ENCODE measurements at places on chromosomes 2 and 18.

- no peak for DNase-seq
Observed at GRCh38 chr2:28606986-28607441, 111.2 kb downstream of the PLB1 start.

DNA sequence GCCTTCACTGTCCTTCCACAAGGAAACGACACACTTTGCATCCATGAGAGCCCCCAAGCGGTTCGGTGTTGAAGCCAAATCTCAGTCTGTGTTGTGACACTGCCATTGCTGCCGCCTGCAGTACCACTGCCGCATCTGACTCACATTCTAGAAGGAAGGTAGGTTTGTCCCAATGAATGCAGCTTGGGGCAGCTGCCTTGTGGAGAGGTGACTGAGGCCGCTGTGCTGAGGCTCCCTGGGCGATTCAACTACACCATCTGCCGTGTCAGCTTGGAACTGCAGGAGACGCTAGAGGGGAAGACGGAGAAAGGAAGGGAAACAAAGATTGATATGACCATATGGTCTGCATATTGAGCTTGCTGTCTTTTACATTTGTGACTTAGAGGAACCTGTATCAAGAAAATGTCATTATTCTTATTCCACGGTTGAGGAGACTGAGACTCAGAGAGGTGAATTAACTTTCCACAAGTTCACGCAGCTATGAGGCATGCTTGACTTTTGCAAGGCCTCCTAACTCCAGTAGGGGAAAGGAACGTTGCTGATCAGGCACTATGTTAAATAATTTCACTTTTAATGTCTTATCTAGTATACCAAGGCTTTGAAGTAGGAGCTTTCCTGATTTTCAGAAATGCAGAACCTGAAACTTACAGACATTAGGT lies 43.5 kb upstream of the LMAN1 start:
- DNase-seq = peak; percentile 56

GRCh38 chr18:49812286-49813068 lies 856 bp downstream of the ACAA2 start:
- no peak for DNase-seq

DNA sequence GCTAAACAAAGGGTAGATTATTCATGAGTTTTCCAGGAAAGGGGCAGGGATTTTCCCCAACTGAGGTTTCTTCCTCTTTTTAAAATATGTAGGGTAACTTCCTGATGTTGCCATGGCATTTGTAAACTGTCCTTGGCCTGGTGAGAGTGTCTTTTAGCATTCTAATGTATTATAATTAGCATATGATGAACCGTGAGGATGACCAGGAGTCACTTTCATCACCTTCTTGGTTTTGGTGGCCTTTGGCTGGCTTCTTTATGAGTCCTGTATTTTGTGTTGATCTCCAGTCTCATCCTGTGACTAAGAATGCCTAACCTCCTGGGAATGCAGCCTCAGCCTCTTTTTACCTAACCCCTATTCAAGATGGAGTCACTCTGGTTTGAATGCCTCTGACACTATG lies 391.0 kb upstream of the LINC00305 start:
- DNase-seq = no peak

Measured in stimulated activated CD8-positive, alpha-beta memory T cell treated with anti-CD3 and anti-CD28 coated beads, Interleukin-15, amount 100 ng/mL, for 48 hours (primary cell).